ENCODE measurements at places on chromosomes 7 and 10. TPM values are rescaled to one million over a fixed set of nuclear protein-coding genes. Genes with fewer than 3 reads are reported as not detected.
A peak's percentile ranks its signal among the peaks of the same experiment; 100 is the strongest.

- DNase-seq: no peak
- H3K36me3 ChIP-seq: no peaks in the 10 kb centered on the region
- no peak overlapping the region for H3K4me3 ChIP-seq
- H3K4me1 ChIP-seq: peaks cover 16% of the 10 kb centered on the region
- no peak overlapping the region for H3K27ac ChIP-seq
These were observed 14.8 kb upstream of the ZNF485 start for GRCh38 chr10:43591303-43591904.

DNA sequence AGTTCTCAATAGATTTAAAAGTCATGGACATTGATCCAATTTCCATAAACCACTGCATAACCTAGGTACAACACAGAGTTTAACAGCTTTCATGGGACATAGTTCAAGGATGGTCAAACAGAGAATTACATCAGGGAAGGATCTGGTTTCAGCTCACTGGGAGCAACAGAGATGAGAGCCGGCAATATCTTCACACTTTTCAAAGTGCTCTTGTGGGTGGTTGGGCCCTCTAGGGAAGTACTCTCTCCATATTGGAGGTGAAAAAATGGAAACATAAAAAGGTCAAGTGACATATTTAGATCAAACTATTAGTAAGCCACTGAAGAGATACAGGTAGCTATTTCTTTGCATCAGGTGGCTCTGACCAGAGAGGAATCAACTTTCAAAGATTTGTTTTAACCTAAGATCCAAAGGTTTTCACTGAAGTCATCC, 61.8 kb upstream of the LRRN3 start:
- H3K4me1 ChIP-seq: peaks cover 17% of the 10 kb centered on the region
- H3K27ac ChIP-seq: no peak overlapping the region
- H3K27me3 ChIP-seq: no peaks in the 10 kb centered on the region
- H3K36me3 ChIP-seq: no peaks in the 10 kb centered on the region

DNA sequence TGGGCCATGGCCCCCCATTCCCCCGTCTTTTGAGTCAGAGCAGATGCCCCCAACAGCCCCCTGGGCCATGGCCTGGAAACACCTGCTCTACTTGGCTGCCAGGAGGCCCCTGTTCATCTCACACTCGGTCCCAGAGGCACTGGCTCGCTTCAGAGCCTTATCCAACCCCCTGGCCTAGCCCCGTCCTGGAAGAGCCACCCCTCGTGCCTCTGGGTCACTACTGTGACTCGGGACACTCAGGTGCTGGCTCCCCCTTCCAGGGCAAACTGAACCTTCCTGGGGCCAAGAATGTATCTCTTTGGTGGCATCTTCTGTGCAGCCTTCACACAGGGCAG, 7.0 kb downstream of the POLR2J start:
- no peak for DNase-seq
- H3K27me3 ChIP-seq: no peaks in the 10 kb centered on the region
- no peak overlapping the region for H3K4me3 ChIP-seq
- H3K27ac ChIP-seq: no peak overlapping the region
- H3K36me3 ChIP-seq: peaks cover 17% of the 10 kb centered on the region
- no peaks in the 10 kb centered on the region for H3K4me1 ChIP-seq

- H3K4me1 ChIP-seq: no peaks in the 10 kb centered on the region
- H3K27me3 ChIP-seq: no peaks in the 10 kb centered on the region
- H3K36me3 ChIP-seq: peaks cover 20% of the 10 kb centered on the region
- H3K27ac ChIP-seq: no peak overlapping the region
These were observed 128.2 kb downstream of the STRA8 start for GRCh38 chr7:135361788-135362187.

DNA sequence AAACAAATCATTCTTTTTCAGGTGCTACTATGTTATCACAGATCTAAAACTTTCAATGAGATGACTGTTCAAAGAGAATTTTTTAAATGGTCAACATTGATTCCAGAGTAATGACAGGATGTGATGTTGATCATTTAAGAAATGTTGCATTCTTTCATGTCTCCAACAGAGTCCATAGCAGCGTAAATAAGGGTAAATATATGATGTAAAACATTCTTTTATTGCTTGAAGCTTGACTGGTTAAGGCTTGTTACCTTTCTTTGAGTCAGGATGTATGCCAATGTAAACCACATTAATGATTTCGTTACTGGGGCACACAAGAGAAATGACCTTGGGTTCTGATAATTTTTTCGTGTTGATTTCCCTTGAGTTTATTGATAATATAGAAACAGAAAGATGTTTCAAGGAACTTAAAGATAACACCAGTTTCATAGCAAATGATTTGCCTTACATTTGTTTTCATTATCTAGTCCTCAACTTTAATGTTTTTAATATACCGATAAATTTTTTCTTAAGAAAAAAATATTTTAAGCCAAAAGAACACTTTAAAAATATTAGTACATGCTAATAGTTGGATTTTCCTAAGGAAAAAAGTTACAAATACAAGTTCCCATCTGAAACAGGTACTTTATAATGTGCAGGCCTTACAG, 3.5 kb downstream of the STK17A start:
- peak overlapping the region; percentile 95 for H3K27ac ChIP-seq
- peaks cover 73% of the 10 kb centered on the region for H3K4me1 ChIP-seq
- no peaks in the 10 kb centered on the region for H3K36me3 ChIP-seq
- peak overlapping the region; percentile 95 for H3K4me3 ChIP-seq

DNA sequence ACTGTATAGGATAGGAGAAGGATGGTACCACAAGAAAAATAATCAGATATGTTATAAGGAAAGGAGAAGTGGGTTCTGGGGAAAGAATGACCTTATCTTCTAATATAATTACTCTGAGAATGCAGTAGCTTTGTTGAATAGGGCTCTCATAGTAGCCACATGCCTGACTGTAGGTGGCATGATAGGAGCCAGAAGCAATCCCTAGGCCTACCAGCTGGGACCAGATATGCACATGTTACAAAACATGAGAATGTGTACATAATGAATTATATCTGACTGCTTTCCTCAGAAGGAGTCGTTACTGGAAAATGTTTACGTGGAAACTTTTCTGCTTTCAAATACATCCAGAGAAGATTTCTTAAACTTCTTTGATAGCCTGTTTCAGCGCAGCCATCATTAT, 53.2 kb upstream of the FAM3C start:
- no peak for DNase-seq
- H3K4me1 ChIP-seq: no peaks in the 10 kb centered on the region
- no peaks in the 10 kb centered on the region for H3K27me3 ChIP-seq
- no peaks in the 10 kb centered on the region for H3K36me3 ChIP-seq

DNA sequence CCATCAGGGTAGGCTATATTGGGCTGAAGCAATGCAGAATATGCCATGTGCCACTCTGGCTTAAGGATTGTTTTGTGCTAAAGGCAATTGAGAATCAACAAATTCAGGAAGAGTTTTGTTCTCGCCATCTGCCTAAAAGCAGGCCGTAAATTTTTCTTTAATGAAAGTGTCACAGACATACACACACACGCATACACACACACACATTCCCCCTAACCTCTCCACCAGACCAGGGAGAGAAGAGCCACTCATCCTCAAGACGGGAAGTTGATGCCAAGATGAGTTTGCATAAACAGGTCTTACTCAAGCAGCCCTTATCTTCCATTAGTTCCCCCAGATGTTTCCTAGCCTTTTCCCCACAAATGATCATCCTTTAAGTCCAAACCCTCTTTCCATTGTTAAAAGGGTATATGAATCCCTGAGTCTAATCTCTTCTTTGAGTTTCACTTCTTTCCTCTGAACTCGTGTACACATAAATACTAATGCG, 59.6 kb upstream of the TRIM24 start:
- no peak overlapping the region for H3K4me3 ChIP-seq
- H3K36me3 ChIP-seq: no peaks in the 10 kb centered on the region
- no peaks in the 10 kb centered on the region for H3K4me1 ChIP-seq
- H3K27me3 ChIP-seq: no peaks in the 10 kb centered on the region
- no peak overlapping the region for H3K27ac ChIP-seq

DNA sequence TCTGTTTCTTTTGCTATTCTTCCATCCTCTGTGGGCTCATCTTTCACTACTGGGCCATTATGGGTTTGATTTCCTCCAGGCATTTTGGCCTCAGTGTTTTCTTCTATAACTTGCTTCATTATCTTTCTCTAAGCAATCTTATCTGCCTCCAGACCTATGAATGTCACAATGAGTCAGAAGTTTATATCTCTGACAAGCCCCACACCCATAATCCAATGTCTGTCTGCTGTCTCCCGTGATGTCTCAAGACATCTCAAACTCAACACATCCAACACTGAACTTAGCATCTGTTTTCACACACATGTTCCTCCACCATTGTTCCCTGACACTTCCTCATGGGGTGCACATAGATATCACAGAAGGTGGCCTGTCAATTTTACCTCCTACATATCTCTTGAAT, 46.7 kb upstream of the RHOBTB1 start:
- no peaks in the 10 kb centered on the region for H3K36me3 ChIP-seq
- H3K4me1 ChIP-seq: no peaks in the 10 kb centered on the region
- H3K27me3 ChIP-seq: no peaks in the 10 kb centered on the region
- H3K27ac ChIP-seq: no peak overlapping the region
- no peak overlapping the region for H3K4me3 ChIP-seq
- DNase-seq: no peak

DNA sequence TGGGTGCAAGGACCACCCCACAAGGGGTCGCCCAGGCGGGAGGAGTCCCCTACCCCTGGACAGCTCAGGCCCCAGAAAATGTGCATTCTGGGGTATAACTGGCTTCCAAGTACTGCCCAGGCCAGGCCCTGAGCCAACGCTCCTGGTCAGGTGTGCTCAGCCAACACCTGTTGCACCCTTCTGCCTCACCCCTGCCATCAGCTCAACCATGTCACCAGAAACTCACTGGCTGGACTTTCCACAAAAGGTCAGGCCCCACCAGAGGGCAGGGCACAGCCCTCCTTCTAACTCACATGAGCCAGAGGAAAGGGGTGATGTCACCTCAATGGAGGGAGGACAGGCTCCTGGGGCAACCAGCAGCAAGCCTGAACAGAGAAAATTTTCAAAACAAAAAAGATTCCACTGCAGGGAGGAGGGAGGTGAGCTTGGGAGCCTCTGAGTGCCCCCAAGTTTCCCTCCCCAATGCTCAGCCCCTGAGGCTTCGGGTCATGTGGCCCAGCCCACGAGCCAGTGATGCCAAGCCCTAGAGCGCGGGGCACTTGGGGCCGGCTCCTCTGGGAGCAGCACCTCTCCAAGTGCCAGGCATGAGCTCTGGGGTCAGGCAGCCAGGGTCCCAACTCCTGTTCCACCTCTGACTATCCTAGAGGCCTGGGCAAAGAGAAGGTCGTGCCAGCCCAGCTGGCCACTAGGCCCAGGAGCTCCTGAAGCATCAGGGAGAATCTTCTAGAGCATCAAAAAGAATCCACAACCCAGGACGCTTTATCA, 2.2 kb downstream of the OGDHL start:
- H3K27ac ChIP-seq: no peak overlapping the region
- H3K36me3 ChIP-seq: no peaks in the 10 kb centered on the region
- H3K27me3 ChIP-seq: no peaks in the 10 kb centered on the region
- H3K4me1 ChIP-seq: peaks cover 7% of the 10 kb centered on the region

The FAM13C gene
- not detected for total RNA-seq

The DOCK4 gene
- total RNA-seq: 0.44 TPM

The LEP gene
- not detected for total RNA-seq

The AKR1C8 gene
- total RNA-seq: 3.2 TPM

GRCh38 chr10:72638586-72639440, 12.9 kb upstream of the MICU1 start:
- H3K4me3 ChIP-seq: no peak overlapping the region
- no peaks in the 10 kb centered on the region for H3K4me1 ChIP-seq
- H3K27me3 ChIP-seq: no peaks in the 10 kb centered on the region
- H3K36me3 ChIP-seq: no peaks in the 10 kb centered on the region

- H3K4me1 ChIP-seq: no peaks in the 10 kb centered on the region
- no peak overlapping the region for H3K27ac ChIP-seq
- H3K4me3 ChIP-seq: no peak overlapping the region
- no peak for DNase-seq
These were observed 50.3 kb upstream of the PIP4K2A start for GRCh38 chr10:22764639-22765038.
